ENCODE measurements at places on chromosomes 1 and 21. TPM values are rescaled to one million over a fixed set of nuclear protein-coding genes. Genes with fewer than 3 reads are reported as not detected.
A peak's percentile ranks its signal among the peaks of the same experiment; 100 is the strongest.

Gene VAV3
- 153 TPM for total RNA-seq

Gene S100A7
- not detected for total RNA-seq

- no peak for DNase-seq
These were observed 144.2 kb downstream of the SYT2 start for GRCh38 chr1:202565890-202566602.

- DNase-seq: no peak
These were observed 235.3 kb downstream of the PRDM2 start for GRCh38 chr1:13935336-13935735.

- no peak for DNase-seq
These were observed 72.6 kb upstream of the CSF1 start for GRCh38 chr1:109837852-109838570.

DNA sequence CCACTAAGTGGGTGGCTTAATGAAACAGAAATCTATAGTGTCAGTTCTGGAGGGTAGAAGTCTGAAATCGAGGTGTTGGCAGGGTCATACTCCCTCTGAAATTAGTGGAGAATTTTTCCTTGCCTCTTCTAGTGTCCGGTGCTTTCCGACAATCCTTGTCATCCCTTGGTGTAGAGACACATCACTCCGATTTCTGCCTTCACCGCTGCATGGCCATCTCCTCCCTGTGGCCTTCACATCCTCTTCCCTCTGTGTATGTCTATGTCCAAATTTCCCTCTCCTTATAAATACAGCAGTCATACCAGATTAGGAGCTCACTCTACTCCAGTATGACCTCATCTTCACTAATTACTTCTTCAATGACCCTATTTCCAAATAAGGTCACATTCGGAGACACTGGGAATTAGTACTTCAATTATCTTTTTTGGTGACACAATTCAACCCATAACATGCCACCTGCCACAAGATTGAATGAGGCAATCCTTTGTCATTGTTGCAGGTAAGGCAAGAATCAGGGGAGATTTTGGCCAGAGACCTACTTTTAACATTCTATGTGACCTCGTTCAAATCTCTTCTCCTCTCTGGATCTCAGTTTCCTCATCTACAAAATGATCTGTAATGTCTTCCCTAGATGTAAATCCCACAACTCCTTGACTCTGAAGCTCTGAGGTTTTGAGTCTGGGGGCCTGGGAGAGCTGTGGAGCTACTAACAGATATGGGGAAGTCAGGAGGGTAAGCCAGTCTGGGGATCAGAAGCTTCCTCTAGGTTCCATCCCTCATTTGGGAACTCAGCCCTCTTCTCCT, 16.1 kb downstream of the NAV1 start:
- no peak for DNase-seq

DNA sequence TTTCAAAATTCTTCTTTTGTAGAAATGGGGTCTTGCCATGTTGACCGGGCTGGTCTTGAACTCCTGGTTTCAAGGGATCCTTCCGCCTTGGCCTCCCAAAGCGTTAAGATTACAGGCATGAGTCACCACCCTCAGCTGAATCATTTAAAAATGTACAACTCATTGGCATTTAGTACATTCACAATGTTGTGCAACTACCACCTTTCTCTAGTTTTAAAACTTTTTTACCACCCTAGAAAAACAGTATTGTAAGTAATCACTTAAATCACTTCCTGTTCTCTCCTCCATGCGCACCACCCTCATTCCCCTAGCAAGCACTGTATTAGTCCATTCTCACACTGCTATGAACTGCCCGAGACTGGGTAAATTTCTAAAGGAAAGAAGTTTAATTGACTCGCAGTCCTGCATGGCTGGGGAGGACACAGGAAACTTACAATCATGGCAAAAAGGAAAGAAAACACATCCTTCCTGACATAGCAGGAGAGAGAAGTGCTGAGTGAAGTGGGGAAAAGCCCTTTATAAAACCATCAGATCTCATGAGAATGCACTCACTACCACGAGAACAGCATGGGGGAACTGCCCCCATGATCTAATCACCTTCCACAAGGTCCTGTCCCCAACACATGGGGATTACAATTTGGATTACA, 14.4 kb upstream of the THEM5 start:
- DNase-seq: no peak

DNA sequence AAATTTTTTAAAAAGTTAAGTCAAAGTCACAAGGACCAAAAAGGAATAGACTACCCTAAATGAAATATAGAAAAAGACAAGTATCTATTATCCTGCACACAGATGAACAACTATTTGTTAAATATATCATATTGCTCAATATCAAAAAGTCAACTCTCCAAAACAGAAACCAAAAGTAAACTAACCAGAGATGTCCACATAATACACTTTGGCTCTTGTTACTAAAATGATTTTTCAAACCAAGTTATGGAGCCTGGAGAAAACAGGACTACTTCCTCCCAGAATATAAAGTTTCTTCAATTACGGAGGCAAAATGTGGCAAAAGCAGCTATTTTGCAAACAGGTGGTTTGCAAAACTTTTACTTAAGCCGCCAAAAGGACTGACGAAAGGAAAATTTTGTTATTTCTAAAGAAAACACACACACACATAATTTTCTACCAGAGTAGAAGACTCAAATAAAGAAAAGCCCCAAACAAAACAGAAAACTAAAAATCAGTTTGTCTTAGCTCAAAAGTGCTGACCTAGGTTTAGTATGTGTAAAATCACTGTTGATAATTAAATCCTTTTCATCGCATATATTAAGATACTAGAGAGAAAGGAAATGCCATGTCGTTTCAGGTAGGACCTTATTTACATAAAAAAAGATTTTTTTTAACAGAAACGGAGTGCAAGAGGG, 1.1 kb downstream of the DPYD start:
- DNase-seq: no peak

DNA sequence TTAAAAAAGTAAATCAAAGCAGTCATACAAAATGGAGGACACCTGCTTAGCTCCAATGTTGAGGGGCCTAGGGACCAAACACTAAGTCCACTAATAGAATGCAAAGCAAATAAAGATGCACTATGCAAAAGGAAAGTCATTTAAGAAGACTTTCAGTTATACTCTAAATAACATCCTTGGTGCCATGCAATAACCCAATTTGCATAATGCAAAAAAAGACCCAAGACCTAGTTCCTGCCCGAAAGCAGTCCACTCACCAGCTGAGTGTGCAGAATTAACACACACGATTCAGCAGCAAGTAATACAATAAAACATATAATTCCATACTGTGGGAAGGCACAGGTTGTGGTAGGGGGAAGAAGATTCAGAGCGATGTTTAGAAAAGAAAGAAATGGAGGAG, 101.8 kb downstream of the TGFBR3 start:
- DNase-seq: no peak

DNA sequence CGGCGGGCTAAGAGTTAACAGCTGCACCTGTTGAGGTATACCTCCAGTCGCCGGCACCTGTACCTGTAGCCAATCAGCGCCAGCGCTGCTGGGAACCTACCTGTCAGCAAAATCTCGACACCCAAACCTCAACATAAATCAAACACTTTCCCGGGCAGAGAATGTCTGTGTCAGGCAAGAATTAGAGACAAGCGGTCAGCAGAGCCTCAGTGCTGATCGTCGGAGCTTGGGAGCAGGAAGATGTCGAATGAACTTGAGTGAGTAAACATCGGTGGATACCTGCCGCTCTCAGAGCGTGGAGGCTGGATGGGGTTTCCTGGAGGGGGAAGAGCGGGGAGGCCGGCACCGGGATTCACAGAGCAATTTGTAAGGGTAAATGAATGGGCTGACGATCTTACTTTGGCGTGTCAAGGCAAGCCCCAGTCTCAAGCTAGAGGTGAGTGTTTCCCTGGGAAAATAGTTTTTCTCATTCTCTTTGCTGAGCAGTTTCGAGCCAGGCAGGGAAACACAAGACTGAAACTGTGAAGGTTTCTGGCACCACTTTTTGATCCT, at the start of gene GRHL3:
Gene GRHL3 (plus strand): TSS at position 46 of the 552 bp plus-strand sequence. CDS start 195 bp downstream, at position 241.
- peak; percentile 51 for DNase-seq

Gene LAMTOR5
- total RNA-seq: 102 TPM

DNA sequence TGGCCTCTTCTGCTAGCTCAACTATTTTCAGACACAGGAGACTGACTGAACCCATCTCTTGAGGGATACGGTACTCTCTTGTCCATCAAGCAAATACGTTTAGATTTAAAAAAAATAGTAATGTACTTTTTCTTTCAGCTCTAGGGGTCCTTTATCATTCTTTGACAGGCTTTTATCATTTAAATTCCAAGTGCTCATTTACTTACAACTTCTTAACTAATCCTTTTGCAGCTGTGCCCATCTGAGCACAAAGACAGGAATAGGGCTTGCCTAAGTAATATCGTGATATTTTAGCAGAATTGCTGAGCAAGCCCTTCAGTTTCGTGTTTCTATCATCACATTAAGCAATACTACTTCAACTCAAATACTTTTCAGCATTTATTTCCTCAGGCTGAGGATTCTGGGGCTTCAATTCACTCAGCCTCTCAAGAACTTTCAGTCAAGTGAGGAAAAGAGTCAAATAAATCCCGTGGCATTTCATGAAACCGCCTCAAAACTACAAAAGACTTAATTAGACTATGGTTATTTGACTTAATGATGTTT, 317.6 kb downstream of the BACH1 start:
- DNase-seq: no peak

Gene ARHGEF16
- 15.1 TPM for total RNA-seq

DNA sequence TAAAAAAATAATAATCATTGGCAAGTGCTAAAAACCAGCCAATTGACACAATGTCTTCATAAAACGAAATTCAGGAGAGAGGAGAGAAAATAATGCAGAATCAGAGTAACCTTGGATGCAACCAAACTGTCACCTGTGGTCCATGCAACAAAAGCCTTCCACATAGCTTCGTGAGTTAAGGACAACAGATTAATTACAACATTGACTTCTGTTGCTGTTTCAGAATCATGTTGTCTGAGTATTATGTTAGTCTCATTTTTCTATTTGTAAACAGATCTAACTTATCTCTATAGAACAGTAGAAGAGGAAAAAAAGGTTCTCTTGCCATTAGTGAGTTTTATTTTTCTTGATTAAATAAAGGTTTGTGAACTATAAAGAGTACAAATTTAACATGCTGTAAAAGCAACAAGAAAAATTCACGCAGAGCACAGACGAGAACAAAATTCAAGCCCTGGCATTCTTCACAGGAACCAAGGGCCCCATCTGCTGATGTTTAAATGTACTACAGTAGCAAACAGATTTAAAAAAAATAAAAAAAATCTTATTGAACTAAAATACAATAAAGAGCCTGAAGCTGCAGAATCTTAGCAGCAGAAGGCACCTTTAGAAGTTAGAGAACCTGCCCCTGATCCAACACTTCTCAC, 381.1 kb upstream of the PKN2 start:
- DNase-seq: no peak

DNA sequence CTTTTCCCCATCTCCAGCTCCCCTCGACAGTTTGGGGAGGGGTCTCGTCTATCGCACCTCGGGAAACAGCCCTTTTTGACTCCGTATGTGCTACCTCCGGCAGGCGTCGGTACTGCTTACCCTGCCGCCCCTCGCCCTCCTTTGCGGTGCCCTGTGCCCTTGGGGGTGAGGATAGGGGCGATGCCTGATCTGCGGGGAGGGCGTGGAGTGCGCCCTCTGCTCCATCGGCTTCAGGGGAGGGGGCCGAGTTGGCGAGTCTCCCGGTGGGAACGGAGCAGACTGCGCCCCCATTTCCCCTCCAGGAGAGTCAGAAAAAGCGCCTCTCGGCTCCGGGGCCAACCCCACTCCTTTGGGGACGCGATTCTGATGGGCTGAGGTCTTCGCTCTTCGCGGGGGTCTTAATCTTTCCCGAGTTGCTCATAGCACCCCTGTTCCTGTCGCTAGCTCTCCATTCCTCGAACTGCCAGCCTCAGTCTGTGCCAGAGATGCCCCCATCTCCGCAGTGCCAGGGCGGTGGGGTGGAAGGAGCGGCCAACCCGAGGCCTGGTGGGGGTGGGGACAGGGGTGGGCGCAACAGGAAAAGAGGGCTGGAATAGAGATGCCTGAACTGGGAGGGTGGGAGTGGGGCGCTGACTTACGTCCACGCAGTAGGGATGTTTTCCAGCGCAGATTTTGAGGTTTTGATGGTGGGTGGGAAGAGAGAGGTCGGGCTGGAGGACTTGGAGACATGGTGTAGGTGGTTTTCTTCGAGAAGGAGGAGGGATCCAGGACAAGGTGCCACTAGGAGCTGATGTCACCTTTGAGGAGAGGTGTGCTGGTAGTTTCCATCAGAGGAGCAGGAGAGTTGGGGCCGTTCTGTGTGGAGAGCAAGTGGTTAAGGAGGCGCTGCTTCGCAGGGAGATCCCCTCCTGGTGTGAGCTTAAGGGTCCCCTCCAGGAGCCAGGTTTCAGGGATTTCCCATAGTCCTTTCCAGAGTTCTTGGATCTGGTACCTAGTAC, 674 bp downstream of the PPFIA4 start:
- DNase-seq: no peak

- no peak for DNase-seq
These were observed 142.3 kb upstream of the KCNE2 start for GRCh38 chr21:34221331-34222030.

DNA sequence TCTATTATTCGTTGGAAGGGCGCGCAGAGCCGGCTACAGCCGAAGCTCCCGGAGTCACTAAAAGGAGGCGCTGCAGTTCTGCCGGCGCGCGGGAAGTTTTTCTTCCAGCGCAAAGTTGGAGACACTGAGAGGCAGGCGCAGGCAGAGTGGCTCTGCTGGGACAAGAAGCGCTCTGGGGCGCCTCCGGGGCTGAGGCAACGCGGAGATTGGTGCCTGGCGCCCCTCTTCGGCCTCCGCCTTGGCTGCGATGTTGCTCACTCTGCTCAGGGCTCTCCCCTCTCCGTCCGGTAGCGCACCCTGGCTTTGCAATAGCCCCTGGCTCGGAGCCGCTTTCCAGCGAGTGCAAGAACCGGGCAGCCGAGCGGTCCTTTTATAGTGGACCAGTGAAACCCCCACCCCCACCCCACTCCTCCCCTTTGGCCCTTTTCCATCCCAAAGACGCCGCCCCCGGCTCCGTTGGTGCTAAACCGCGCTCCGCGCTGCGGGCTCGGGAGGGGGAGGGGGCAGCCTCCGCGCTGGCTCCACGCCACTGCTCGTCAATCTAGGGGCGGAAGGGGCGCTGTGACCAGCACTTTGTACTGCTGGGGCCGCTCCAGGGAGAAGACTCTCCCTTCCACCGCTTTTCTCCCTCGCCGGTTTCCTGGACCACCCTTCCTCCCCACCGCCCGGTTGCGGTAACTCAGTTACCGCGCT, at the start of gene ADAMTS1:
Gene ADAMTS1 (minus strand): TSS at position 344 of the 693 bp plus-strand sequence. CDS start 455 bp downstream, outside the sequence.
- DNase-seq: peak; percentile 71

GRCh38 chr1:81237473-81238089, 563.2 kb upstream of the ADGRL2 start:
- DNase-seq: no peak
